NCI-H2081 (cell line): ENCODE measurements at places on chromosomes 16 and 17.

- DNase-seq = no peak
Measured at GRCh38 chr17:16428098-16428882, 12.9 kb downstream of the TRPV2 start.

DNA sequence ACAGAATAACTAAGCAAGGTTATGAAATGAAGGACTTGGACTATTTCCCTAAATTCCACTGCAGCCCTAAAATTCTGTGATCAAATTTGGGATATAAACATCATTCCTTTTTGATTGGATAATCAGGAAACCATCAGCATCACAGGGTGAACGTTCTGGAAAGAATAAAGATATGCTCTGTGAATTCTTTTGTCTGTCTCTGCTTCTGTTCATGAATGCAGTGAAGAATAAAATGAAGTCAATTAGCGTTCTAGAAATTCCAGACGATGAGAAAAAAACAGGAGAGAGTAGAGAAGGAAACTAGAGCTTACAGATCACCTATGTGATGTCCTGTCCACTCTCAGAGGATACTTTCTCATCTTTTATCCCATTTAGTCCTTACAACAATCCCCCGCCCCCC, 295.1 kb upstream of the SOX9 start:
- no peak for DNase-seq

DNA sequence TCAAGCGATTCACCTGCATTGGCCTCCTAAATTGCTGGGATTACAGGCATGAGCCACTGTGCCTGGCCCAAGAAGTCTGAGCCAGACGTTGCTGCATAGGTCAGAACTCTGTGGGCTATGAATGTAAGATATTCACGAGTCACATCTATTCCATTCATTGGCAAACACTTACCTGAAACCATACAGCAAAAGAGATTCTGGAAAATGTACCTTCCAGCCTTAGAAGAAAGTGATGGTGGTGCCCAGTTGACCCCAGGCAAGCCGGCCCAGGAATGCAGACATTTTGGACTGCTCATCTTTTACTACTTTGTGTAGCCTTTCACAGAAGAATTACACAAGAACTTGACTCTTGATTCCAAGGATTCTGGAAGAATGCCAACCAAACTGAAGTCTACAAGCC, 135.6 kb upstream of the N4BP1 start:
- DNase-seq = no peak

- DNase-seq = no peak
Measured at GRCh38 chr17:63589646-63590045, 11.0 kb upstream of the TACO1 start.

DNA sequence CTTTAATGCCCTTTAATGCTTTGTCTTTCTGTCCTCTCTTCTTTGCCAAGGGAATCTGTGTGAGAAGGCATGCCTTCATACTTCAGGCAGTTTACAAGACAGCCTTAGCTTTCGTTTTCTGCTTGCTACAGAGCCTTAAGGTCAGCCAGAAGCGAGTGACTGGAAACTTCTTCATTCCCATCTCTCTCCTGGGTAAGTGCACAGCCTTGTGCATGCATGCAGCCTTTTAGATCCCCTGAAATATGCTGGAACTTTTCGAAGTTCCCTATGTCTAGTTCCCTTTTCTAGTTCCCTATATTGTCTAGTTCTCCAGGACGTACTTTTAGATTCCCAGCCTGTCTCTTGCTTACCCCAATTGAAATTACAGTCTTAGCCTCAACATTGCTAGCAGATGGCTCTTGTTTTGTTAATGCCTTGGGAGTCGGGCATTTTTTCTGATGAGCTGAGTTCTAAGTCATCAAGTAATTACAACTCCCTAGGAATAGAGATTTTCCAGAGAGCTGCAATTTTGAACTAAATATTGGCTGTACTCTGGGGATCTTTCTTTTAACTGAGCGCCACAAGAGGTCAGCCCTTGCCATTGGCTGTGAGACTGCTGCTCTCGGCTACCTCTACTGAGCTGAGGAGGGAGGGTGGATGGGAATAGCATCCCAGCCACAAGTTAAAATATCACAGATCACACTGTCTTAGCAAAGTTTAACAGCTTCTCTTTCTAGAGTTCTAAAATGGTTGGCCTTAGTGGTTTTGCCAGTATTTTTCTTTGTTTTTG, 22.7 kb upstream of the PPM1D start:
- no peak for DNase-seq

DNA sequence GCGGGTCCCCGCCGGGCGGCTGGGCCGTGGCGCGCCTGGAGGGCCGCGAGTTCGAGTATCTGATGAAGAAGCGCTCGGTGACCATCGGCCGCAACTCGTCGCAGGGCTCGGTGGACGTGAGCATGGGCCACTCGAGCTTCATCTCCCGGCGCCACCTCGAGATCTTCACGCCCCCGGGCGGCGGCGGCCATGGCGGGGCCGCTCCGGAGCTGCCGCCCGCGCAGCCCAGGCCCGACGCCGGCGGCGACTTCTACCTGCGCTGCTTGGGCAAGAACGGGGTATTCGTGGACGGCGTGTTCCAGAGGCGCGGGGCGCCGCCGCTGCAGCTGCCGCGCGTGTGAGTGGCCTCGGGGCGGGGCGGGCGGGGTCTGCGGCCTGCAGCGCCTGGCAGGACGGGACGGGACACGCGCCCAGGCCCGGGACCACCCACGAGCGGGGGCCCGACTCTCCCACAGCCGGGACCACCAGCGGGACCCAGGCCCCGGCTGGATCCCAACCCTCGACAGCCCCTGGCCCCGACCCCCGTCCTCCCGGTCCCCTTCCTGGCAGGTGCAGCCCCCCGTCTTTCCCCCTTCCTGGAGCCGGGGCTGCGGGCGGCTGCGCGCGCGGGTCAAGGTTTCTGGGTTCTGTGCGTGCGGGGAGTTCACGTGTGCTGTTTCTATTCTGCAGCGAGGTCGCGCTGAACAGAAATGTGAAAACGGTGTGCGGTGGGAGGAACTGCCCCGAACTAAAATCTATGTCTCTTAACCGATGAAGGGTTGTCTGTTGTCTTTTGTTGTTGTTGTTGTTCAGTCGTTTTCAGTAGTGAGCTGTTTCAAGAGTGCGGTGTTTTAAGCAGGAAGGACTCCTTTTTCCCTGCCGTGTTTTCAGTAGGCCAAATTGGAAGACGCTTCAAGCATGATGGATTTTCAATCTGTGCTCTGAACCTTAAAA, 705 bp downstream of the FOXK2 start:
- DNase-seq = no peak

DNA sequence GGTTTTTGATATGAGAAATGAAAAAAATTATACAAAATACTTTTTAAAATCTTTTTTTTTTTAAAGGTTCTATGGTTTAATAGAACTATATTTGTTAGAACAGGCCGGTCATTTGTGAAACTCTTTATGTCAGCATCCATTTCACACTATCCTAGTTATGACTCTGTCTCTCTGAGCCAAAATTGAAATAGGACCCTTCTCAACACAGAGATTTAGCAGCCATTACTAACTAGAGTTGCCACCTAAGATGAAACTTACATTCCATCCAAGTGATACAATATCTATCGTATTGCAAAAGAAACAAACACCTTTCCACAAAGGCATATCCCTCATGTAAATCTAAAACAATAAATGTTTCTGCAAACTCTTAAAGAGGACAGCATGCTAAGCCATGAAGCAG, 249.8 kb downstream of the CDH11 start:
- DNase-seq = no peak

DNA sequence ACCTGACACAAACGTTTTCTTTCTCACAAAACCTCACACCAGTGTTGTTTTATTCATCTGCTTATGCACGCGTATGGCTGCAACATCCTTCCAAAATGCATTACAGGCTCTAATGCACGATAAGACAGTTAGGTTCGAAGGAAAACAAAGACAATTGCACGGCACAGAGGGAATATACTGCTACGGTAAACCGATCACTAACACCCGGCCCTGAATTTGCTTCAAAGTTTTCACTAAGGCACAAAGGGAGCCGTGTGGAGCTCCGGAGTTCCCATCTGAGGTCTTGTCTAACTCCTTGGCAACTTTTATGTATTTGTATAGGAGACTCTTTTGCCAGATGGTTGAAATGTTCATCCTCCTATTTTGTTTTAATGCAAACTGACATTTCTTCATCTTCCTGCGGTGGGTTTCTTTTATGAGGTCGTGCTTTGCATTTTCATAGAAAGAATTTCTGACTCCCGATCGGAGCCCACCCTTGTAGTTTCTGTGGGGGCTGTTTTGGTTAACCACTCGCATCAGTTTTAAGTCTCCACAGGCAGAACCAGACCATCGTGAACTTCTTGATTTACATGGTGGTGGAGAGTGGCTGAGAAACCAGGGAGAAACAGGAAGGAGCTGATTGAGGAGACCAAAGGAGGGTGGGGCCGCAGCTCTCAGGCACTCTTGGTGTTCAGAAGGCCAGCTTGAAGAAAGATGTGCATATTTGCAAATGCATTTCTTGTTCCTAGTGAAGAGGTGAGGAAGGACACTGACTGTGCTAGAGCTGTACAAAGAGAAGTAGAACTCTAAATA, 516.8 kb downstream of the MAF start:
- DNase-seq = no peak

DNA sequence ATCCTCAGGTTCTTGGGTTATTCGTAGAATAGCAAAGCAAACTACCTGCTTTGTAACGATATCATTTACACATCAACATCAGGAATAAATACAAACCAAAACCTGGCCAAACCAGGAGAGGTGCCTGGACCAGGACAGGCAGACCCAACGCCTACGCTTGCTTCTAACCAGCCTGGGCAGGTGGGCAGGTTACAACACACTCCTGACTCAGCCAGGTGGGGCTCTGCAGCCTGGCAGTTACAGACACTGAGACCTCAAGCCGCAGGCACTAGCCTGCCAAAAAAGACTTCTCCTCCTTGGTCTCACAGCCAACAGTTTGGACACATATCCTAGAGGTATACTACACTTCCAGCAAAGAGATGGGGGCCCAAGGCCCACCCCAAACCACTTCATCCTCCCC, 14.0 kb downstream of the ANKRD11 start:
- DNase-seq = no peak

- no peak for DNase-seq
Measured at GRCh38 chr17:61251939-61252865, 147.4 kb upstream of the TBX2 start.

DNA sequence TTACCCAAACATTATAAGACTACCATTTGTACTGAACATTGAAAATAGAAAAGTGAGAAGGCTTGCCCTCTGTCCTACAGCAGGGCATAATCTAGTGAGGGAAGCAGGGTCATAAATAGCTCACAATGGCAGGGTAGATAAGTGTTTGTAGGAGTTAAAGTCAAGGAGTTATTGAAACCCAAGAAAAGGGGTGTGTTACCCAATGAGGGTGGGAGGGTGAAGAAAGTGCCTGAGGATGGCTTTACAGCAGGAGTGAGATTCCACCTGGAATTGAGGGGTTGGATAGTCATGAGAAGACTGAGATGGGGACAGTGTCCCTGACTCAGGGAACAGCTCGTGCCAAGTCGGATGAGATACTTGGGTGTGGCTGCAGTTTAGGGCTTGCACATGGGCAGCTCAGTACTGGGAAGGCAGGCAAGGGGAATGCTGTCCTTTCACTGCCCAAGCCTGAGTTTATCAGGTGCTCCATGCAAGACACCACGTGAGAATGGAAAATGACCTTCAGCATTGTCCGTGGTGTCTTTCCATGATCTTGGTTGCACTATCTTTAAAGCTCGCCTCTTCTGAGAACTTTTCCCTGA, 393.2 kb upstream of the MAF start:
- no peak for DNase-seq

- DNase-seq = no peak
Measured at GRCh38 chr16:81907681-81908080, 103.6 kb downstream of the SDR42E1 start.

- peak; percentile 5 for DNase-seq
Measured at GRCh38 chr16:54647725-54648221, 282.9 kb upstream of the IRX5 start.

GRCh38 chr16:526181-527014, 1.1 kb upstream of the CAPN15 start:
- peak; percentile 39 for DNase-seq

- no peak for DNase-seq
Measured at GRCh38 chr17:45948498-45948880, 50.6 kb upstream of the STH start.

- DNase-seq = no peak
Measured at GRCh38 chr16:11087691-11088073, 143.3 kb downstream of the CLEC16A start.

DNA sequence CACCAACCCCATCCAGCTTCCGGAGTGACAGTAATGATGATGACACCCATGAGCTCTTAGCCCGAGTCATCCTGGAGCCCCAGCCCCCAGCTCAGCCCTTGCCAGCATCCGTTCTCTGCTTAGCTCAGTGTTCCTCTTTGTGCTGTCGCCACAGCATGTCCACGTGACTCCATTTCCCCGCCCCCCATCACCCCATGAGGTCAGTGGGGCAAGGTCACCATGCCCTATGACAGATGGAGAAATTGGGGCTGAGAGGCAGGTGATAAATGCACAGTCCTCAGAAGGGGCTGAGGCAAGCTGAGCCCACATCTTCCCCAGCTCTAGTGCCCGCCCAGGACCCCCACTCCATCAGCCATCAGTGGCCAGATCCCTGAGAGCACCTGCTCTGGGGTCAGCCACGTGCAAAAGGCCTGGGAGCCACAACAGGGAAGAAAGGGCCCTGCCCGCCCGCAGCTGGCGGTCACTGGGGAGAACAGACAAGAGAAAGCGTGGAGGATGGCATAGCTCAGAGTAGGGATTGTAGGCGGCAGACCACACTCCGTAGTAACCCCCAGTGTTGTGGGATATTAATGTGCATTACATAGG, 17.1 kb downstream of the ITGB4 start:
- DNase-seq = no peak

DNA sequence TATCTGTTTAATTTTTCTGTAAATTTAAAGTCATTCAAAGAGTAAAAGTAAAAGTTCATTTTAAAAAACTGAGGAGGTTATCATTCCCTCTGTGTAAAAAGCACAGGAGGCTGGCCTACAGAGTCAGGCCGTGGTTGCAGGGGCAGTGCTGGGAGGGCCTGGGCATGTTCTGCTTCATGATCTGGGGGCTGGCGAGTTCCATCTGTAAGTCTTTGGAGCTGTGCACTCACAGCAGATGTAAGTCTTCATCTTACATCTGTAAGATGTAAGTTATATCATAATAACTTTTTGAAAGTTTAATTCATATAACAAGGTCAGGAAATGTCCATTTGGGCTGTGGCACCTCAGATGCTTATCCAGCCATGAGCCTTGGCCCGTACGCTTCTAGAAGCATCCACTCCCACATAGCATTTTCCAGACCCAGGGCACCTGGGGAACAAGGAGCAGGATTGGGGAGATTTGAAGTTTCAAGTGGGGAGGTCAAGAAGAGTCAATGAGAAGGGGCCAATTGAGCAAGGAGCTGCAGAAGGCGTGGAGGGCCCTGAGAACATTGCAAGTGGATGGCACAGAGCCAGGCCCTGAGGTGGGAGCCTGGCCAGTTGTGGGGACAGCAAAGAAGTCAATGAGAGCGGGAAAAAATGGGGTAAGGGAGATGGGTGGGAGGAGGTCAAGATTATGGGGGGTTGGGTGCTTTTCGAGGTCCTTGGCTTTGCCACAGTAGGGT, 54.1 kb downstream of the TNFRSF13B start:
- DNase-seq = no peak

GRCh38 chr16:15041271-15042004, 14.4 kb downstream of the NTAN1 start:
- DNase-seq = no peak
